ENCODE measurements at places on chromosomes 7 and 10.

GRCh38 chr7:151964951-151965350 is 8.7 kb downstream of the GALNTL5 start:
- no peak for DNase-seq

- DNase-seq: no peak
Measured at GRCh38 chr7:121604627-121605316, 208.7 kb upstream of the FAM3C start.

- no peak for DNase-seq
Measured at GRCh38 chr10:116765648-116766081, 23.3 kb upstream of the HSPA12A start.

DNA sequence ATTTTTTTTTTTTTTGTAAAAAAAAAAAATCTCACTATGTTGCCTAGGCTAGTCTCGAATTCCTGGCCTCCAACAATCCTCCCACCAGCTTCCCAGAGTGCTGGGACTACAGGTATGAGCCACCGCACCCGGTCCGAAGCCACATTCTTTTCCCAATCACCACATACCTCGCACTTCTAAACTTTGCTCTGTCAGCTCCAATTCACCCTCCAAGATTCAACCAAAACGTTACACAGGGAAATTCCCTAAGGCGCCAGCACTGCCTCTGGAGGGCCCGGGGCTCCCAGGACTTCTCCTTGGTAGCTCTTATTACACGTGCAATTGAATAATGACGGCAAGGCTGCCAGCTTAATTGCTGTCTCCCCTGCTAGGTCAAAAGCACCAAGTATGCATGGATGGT is 10.3 kb upstream of the DNAAF5 start:
- DNase-seq: no peak

DNA sequence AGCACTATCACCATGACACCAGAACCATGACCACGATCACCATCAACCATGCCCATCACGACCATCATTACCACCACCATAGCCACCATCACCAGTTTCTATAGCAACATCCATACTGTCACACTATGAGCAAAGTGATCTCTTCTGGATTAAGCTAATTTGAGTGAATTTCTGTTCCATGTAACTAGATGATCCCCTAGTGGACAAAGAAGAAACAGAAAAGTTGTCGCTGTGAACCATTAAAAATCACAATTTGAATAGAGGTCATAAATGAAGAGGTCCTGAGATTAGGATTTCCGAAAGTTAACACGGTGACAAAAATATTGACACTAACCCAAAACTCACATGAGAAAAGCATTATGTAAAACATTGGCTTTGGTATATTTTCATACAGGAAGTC is 77.6 kb downstream of the CLRN3 start:
- no peak for DNase-seq

DNA sequence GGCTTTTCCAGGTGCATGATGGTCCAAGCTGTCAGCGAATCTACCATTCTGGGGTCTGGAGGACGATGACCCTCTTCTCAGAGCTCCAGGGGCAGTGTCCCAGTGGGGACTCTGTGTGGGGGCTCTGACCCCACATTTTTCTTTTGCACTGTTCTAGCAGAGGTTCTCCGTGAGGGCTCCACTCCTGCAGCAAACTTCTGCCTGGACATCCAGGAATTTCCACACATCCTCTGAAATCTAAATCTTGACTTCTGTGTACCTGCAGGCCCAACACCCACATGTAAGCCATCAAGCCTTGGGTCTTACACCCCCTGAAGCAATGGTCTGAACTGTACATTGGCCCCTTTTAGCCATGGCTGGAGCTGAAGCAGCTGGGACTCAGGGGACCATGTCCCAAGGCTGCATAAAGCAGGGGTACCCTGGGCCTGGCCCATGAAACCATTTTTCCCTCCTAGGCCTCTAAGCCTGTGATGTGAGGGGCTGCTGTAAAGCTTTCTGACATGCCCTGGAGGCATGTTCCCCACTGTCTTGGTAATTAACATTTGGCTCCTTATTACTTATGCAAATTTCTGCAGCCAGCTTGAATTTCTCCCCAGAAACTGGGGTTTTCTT is 86.9 kb downstream of the ZNF783 start:
- DNase-seq: no peak

- no peak for DNase-seq
Measured at GRCh38 chr10:80485946-80486764, 32.0 kb downstream of the TSPAN14 start.

DNA sequence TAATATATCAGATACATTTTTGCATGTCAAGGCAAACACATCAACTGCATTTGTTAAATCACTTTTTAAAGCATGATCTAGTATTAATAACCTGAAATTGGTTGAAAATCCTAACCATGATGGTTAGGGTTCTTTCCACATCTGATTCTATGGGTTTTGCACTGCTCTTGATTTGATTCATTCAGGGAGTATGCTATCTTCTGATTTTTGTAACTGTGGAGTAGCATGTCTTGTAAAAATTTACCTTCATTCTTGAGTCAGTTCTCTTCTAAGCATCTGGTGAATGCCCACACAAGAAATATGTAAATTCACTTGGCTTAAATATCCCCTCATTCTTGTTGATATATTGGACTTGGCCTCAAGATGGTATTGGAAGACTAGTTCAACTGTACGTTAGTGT is 178.7 kb downstream of the KLF6 start:
- no peak for DNase-seq

GRCh38 chr10:131576341-131577177 is 265.0 kb upstream of the TCERG1L start:
- no peak for DNase-seq

DNA sequence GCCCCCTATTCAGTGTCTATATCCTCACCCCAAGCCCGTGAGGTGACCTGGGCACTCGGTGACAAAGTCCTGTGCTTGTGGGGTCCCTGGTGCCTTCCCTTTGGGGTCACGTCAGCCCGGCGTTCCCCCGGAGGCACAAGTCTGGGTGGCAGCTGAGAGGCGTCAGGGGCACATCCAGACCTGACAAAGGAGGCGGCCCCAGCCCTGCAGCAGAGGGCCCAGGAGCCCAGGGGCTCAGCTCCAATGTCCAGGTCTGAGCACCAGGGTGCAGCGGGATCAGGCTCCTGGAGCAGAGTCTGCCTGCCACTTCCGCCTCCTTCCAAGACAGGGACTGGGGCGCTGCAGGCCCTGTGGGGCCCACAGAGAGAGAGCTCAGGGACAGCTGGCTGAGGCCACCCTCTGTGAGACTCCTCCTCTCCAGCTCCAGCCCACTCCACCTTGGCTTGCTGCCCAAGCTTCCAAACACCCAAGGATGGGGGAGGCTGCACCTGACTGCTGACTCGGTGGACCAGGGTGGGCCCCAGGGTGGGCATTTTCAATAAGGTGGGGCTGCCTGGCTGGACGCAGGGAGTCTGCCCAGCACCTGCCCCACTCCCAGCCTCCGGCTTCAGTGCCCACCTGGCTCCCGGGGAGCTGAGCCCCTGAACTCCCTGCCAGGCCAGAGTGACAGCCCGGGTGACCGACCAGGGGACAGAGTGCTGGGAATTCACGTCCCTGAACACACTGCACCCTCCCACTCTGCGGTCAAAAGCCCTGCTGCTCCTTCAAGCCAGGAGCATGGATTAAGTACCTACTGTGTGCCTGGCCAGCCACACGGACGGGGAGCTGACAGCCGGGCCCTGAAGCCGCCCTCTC is 1.0 kb upstream of the KNDC1 start:
- no peak for DNase-seq

- no peak for DNase-seq
Measured at GRCh38 chr10:115772606-115773005, 500.4 kb downstream of the GFRA1 start.

DNA sequence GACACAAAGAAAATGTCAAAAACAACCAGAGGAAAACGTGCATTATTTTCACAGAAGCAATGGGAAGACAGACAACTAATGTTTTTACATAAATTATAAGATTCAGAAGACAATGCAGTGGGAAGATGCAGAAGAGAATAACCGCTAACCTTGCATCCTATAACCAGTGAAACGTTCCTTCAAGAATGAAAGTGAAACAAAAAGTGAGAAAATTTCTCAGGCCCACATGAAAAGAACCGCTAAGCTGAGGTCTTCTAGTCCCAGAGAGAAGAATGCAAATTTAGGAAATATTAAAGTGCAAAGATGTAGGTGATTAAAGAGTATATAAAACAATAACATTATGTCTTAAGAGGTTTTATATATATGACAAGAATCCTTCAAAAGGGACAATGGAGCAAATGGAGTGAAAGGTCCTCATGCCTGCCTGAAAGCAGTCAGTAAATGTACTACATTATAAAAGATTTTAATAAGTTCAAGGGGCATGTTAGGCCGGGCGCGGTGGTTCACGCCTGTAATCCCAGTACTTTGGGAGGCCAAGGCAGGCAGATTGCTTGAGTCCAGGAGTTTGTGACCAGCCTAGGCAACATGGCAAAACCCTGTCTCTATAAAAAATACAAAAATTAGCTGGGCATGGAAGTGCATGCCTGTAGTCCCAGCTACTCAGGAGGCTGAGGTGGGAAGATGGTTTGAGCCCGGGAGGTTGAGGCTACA is 43.1 kb upstream of the DDC start:
- no peak for DNase-seq

DNA sequence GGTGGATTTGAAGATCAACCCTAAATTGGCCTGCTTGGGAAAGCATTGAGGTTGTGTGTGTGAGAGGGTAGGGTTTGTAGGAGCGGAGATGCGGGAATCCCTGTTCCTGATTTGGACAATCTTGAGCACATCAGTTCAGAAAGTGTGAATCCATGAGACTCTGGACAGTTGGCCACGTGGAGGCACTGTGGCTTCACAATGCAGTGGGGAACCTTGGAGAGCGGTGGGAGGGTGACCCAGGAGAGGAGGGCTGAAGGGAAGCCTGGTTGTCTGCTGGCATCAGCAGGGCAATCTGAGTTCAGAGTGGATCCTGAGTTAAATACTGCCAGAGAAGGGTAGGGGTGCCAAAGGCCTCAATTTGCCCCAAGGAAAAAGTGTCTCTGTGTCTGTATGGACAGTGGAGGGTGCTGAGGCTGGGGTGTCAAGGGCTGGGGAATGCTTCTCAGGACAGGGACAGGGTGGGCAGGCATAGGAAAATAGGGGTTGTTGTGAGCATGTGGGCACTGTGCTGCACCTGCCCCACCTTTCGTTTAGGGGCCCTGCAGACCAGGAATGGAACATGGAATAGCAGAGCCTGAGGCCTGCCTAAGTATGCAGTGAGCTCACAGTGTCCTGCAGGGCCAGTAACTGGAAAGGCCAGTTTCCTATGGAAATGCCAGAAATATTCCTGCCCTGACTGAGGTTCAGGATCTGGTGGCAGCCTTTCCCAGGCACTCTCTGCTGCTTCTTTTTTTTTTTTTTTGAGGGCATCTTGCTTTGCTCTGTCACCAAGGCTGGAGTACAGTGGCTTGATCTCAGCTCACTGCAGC is 162.9 kb upstream of the PRSS58 start:
- DNase-seq: no peak

GRCh38 chr10:11197266-11197712 is 179.6 kb downstream of the CELF2 start:
- no peak for DNase-seq

- DNase-seq: no peak
Measured at GRCh38 chr7:2887816-2888215, 43.7 kb upstream of the GNA12 start.
